ENCODE measurements at places on chromosomes 1 and 21.
A peak's percentile ranks its signal among the peaks of the same experiment; 100 is the strongest.

DNA sequence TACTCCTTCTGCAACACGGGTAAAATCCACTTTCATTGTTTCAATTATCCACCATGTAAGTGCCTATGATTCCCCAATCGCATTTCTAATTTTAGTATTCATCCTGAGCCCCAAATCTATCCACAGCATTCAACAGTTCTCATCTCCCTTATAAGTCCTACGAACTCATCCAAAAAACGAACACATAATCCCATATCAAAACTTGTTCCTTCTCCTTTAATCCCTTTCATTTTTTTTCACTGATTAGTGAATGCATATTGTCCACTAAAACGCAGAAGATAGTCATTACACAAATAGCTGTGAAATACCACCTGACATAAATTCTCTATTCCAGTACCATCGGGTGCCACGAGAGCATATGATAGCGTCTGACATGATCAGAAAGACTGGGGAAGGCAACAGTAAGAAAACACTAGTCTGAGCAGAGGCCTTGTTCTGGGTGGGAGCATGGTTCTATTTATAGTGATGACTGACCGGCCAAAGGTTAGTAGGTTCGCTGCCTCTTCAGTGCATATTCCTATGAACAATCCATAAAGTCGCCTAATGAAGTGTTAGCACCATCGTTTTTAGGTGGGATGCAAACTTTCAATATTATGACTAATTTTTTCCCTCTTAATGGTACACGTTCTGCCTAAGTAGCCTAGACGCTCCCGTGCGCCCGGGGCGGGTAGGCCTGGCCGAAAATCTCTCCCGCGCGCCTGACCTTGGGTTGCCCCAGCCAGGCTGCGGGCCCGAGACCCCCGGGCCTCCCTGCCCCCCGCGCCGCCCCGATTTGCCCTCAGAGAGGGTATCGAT lies 648 bp downstream of the ATP5PF start:
- no peak for DNase-seq

DNA sequence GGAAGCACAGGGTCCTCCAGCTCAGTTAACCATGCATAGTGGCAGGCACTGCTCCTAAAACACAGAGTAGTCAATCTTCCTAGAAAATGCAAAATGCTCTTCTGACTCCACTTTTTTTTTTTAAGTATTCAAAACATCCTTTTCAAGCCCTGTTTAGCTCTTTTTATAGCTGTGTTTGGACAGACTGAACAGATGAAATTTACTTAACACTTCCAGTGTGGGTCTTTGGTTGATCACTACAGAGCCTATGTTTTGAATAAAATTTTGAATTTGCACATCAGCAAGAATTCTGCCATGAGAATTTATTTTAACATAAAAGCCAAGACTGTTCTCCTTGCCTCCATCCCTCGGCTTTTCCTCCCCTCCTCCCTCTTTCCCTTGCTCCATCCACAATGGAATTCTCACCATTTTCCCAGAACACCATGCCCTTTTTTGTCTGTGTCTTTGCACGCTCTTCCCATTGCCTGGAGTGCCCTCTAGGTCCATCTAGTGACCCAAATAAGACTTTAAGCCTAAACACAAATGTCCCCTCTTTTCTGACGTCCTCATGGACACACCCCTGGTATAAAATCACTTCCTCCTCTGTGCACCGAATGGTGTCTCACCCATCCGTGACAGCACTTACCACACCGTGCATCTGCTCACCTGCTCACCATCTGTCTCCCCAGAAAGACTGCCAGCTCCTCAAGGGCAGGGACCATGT lies 24.0 kb upstream of the CPT2 start:
- DNase-seq, result peak; percentile 72

DNA sequence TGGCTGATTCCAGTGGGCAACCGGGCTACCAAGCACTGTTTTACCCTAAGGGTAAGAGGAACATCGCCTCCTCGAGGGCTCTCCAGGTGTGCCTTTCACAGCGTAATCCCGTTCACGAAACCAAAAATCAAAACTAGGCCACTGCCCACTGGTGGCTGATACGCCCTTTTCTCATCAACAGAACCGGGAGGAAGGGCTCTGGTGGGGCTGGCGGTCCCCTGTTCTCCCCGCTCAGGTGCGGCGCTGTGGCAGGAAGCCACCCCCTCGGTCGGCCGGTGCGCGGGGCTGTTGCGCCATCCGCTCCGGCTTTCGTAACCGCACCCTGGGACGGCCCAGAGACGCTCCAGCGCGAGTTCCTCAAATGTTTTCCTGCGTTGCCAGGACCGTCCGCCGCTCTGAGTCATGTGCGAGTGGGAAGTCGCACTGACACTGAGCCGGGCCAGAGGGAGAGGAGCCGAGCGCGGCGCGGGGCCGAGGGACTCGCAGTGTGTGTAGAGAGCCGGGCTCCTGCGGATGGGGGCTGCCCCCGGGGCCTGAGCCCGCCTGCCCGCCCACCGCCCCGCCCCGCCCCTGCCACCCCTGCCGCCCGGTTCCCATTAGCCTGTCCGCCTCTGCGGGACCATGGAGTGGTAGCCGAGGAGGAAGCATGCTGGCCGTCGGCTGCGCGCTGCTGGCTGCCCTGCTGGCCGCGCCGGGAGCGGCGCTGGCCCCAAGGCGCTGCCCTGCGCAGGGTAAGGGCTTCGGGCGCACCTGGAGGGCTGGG lies at the start of gene IL6R:
IL6R (plus strand) TSS at position 360 of the 763 bp plus-strand sequence; CDS start at position 647, 287 bp downstream.
- DNase-seq, result peak; percentile 65

- DNase-seq, result no peak
Observed at GRCh38 chr1:76390456-76390855, 315.9 kb downstream of the ST6GALNAC3 start.

DNA sequence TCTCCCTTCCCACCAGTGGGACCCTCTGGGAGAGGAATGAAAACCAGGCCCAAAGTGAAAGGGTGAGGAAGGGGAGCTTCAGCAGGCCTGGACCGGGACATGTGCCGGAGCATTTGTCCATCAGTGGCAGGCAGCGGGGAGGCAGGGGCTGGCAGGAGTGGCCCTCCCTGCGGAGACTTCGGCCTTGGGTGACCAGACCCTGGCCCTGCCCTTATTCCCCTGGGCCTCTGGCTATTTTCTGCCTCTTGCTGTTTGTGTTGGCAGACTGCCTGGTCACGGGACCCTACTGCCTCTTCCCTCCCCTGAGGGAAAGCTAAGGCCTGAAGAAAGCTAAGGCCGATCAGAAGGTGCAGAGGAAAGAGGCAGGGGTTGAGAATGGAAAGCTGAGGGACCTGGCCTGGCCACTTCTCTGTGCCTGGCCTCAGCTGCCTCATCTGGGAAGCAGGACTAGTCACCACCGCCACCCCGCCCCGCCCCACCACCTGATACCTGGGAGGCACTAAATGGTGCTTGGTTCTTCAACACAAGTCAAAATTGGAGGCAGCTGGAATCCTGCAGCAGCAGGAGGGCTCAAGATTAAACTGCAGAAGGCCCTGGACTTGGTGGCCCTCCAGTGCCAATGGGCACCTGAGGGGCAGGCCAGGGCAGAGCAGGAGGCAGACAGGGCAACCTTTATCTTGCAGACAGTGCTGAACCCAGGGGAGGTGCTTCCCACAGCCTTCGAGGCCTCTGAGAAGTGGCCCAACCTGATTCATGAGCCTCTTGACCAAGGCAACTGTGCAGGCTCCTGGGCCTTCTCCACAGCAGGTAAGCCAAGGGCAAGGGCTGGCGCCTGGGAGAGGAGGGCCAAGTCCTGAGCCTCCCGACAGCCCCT lies 7.9 kb downstream of the TINAGL1 start:
- DNase-seq, result no peak

DNA sequence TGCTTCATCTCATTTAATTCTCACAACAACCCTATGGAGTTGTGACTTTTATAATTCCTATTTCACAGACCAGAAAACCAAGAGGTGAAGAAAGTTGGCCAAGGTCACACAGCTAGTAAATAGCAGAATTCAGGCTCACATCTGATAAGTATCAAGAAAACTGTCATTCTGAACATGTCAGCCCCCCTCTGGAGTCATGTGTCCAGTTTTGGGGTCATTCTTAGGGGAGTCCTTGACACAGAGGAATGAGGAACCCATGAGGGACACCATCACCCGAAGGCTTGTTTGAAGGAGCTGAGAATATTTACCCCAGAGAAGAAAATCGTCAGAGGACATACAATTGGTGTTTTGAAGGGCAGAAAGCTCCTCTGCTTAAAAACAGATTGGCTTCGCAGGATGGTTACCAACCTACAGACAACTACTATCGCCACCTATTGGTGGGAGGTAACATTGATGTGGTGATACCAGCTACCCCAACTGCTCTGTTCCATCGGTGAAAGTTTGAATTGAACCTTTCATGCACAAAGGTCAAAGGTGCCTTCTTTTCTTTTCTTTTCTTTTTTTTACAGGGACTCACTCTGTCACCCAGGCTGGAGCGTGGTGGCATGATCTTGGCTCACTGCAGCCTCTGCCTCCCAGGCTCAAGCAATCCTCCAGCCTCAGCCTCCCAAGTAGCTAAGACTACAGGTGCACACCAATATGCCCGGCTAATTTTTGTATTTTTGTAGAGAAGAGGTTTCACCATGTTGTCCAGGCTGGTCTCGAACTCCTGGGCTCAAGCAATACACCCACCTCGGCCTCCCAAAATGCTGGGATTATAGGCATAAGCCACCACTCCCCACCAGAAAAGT lies 31.3 kb downstream of the NCMAP start:
- DNase-seq, result peak; percentile 34

GRCh38 chr1:33175865-33176264 lies 6.0 kb downstream of the TRIM62 start:
- no peak for DNase-seq

DNA sequence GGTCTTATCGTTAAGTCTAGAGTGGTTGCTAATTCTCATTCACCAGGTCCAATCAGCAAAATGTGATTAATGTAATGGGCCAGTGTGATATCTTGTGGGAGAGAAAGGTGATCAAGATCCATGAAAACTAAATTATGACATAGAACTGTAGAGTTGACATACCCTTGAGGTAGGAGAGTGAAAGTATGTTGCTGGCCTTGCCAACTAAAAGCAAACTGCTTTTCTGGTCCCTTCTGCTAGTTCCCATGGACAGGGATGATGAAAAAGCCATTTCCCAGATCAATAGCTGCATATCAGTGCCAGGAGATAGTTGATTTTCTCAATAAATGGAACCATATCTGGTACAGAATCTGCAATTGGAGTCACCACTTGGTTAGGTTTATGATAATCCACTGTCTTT lies 65.8 kb downstream of the FH start:
- DNase-seq, result no peak

DNA sequence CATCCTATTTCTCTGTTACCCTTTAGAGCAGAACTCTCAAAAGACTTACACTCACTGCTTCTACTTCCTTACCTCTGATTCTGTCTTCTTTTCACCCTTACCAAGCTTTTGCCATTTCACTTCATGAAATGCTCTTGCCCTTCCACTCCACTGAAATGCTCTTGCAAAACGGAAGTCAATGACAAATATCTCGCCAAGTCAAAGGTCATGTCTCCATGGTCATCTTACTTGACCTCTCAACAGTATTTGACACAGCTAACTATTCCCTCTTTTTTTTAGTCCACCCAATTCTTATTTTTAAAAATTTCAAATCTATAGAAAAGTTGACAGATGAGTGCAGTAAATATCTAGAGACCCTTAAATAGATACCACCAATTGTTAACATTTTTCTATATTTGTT lies 107.7 kb downstream of the OLFML2B start:
- DNase-seq, result no peak

GRCh38 chr1:225410036-225410435 lies 17.8 kb downstream of the LBR start:
- no peak for DNase-seq

DNA sequence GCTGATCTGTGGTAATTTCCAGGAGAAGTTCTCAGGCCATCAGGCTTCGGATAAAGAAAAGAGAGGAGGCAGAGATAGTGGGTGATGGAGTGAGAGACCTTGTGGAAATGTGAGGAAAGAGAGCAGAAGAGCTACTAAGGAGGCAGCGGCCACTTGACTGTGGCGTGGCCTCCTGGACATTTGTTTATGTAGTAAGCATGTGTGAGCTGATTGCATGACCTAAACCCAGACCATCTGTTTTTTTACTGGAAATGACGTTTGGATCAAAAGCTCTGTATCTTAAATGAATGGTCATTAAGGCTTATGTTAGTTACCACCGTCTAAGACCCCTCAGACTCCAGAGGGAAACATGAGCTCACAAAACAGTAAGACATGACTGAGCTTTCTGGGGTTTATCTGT lies 13.6 kb downstream of the ATP1B1 start:
- DNase-seq, result no peak

DNA sequence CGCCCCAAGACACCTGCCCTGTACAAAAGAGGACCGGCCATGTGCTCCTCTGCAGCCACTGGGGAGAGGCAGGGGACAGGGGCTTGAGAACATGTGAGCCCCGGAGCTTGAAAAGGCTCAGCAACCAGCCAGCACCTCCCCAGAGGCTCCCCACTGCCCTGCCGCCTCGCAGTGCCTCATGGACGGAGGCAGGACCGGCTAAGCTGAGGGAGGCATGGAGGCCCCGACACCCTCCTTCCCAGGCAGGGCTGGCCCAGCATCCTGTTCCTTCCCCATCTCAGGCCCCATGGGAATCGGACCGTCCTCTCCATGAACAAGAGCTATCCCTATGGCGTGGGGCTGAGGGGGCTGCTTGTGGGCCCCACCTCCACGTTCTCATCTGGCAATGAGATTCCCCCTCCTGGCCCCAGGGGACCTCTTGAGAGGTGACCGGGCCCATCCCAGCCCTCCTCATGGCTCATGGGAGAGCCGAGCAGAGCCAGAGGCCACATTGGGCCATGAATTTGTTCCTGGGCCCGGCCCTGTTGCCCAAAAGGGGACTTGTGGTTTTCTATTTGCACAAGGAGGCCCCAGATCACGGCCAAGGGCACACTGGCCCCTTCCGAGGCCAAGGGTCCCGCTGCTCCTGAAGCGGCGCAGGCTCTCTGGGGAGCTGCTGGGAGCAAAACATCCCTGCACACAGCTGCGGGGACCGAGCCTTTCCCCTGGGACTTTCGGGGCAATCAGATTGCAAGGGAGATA lies 65.2 kb upstream of the ARHGEF16 start:
- no peak for DNase-seq

GRCh38 chr1:222416001-222416791 lies 131.7 kb downstream of the HHIPL2 start:
- no peak for DNase-seq

- no peak for DNase-seq
Observed at GRCh38 chr1:151596166-151596953, 15.5 kb upstream of the SNX27 start.

DNA sequence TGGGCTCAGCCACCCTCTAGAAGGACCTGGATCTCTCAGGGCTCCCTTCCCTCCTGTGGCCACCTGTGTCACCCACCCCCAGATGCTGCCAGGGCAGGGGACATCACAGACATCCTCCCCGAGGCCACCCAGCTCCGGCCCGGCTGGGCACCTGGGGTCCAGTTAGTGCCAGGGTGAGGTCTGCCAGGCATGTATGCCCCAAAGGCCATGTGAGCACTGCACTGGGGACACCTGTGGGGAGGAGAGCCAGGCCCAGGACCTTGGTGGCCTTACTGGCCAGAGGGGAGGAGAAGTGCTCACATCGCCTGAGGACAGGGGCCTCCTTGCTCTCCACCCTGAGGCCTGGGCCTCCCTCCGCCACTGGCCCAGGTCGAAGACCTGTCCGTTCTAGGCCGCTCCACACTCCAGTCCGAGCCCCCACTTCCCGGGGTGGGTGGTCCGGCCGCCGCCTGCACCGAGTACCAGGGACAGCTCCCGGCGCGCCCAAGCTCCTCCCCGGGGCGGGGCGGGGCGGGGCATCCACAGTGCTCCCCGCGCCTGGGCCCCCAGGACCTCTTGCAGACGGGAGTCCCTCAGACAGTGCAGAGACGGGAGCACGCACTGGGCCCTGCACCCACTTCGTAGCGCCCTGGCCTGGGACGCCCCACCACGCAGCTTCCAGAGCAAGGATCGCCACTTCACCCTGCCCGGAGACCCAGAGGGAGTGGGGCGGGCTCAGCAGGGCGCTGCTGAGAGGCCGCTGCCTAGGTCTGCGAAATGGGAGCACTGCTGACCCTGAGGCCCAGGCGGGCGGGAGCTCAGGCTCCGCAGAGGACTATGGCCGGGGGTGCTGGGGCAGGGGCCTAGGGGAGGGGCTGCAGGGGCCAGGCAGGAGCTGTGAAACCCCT lies 34.3 kb upstream of the CCDC27 start:
- DNase-seq, result no peak
